ENCODE measurements at places on chromosomes 12 and 14.

- no peak for DNase-seq
Measured at GRCh38 chr12:98838231-98838647, 193.1 kb downstream of the APAF1 start.

DNA sequence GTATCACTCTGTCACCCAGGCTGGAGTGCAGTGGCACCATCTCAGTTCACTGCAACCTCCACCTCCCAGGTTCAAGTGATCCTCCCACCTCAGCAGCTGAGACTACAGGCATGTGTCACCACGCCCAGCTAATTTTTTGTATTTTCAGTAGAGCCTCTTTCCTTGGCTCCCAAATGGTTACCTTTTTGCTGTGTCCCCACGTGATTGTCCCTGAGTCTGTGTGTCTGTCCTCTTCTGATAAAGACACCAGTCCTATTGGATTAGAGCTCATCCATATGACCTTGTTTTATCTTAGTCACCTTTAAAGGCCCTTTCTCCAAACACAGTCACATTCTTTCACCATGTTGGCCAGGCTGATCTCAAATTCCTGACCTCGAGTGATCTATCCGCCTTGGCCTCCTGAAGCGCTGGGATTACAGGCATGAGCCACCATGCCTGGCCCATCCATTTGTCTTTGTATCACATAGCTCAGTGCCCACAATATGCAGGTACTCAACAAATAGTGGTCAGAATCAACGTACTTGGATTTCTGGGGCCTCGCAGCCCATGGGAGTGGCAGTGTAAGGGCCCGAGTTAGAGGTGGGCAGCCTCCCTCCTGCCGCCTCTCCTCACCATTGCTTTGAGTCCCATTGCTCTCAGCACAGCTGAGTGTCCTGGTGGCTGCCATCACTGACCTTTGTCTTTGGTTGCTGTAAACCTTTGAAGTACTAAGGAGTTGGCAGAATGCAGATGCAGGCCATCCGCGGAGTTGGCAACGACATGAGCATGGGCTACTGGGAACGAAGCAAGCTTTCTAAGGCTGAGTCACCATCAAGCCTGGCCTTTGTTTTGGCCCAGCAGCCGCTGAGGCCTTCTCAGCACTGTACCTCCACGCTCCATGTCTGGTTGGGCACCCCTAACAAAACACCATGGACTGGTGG is 9.3 kb downstream of the TPCN1 start:
- DNase-seq = no peak

DNA sequence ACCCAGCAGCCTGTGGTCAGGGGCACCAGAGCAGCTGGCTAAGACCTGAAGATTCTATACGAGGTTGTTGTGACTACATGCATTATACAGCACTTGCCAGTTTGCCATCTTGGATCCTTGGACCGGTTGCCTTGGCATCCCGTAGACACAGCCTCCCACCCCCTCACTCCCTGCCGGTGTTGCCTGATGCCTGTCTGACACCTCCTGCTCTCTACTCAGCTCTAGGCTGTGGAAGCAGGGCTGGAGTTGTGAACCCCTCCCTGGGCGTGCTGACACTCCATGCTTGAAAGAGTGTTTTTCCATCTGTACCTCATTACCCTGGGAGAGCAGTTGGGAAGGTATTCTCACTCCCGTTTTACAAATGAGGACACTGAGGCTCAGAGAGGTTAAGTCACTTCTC is 2.5 kb downstream of the CHGA start:
- no peak for DNase-seq

GRCh38 chr12:103768467-103769123 is 72.4 kb downstream of the NT5DC3 start:
- no peak for DNase-seq

DNA sequence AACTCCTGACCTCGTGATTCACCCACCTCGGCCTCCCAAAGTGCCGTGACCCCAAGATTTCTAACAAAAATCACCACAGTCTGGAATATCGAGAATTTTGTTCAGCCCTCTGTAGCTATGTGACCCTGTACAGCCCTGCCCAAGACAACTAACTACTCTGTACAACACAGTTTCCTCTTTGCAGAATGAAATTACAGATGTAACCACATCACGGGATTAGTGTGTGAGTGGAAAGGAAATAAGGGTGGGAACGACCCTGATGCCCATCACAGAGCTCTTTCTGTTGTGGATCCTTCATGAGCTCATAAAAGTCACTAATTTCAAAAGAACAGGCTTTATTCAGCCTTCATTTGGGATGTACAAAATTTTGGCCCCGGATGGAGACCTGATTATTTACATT is 50.5 kb upstream of the KRR1 start:
- no peak for DNase-seq

- DNase-seq = no peak
Measured at GRCh38 chr12:3644104-3644503, 108.8 kb downstream of the CRACR2A start.
